ENCODE measurements at places on chromosomes 13 and 19.

- DNase-seq: no peak
These were observed 110.2 kb upstream of the SPATA13 start for GRCh38 chr13:24050292-24050711.

GRCh38 chr19:49328741-49329140 lies 3.8 kb upstream of the SLC6A16 start:
- no peak for DNase-seq

DNA sequence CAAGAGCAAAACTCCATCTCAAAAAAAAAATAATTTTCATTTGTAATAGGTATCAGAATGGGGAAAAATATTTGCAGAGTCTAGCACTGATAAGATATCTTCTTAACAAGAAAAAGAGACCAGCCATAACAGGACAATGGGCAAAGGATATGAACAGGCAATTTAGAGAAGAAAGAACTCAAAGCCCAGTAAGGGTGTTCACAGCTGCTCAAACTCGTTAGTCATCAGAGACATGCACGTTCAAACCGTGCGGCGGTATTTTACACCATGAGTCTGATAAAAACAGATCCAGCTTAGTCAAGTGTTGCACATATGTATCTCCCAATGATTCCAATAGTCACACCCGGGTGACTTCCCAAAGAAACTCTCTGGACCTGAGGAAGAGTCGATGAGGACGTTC lies 13.7 kb upstream of the NCCRP1 start:
- no peak for DNase-seq

GRCh38 chr13:97880311-97880675 lies 73.2 kb upstream of the IPO5 start:
- no peak for DNase-seq

DNA sequence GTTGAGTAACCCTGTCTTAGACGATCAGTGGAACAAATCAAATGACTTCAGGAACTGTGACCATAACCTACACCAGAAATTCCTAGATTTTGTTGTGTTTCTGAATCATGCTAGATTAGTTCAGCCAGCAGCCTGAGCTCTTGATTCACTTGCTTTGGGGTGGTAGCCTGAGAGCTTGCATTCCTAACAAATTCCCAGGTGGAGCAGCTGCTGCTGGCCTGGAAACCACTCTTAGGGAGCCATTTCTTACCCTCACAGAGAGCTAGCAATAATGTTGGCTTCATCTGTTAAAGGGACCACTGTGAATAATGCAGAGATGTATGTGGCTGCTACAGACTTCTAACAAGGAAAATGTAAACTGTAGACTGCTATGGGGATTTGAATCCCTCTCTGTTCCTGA lies 388.1 kb upstream of the PRR20A start:
- DNase-seq: no peak

DNA sequence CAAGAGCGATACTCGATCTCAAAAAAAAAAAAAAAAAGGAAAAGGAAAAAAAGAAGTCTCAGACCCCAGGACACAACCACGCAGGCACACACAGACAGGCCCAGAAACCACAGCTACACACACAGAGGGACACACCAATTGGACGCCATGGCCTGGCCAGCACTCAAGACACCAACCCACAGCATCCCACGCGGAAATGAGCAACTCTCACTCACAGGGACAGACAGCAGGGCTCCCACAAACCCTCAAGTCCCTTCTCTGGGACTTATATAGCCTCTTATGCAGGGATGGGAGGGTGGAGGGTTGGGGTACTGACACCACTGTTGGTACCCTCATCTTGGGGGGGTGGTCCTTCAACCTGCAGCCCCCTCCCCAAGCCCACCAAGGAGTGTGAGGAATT lies 5.9 kb downstream of the NOTCH3 start:
- DNase-seq: no peak

GRCh38 chr19:52343548-52343947 lies 7.5 kb downstream of the ZNF610 start:
- DNase-seq: no peak

DNA sequence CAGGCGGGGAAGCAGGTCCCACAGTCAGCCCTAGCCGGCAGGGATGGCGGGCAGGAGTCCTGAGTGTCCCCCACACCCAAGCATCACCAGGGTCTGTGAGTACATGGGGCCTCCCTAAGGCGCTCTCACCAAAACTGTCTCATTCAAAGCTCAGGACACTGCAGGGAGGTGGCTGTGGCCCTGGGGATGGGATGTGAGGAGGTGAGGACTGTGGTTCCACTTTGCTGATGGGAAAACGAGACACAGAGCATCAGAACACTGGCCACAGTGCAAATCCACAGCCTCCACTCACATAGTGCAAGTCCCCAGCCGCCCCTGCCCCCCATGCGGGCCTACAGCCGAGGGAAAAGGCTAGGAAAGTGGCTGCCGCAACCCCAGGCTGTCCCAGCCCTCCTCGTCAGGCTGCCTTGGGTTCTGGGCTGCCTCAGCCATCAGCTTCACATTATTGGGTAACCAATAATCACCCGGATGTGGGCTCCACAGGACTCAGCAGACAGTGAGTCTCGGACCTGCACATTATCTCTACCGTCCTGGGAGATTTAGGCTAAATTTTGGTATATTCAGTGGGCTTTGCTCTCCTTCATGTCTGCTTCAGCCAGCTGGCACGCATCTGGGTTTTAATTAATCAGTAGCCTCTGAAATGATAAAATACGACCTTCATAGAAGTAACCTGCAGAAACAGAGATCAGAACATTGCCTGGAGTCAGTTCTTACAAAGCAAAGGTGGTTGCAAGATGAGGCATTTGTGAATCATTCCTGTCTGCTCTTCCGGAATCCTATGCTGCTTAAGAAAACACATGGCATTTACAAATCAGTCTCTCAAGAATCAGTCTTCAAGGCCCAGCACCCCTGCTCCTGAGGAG lies 77.0 kb downstream of the SOX1 start:
- DNase-seq: no peak

DNA sequence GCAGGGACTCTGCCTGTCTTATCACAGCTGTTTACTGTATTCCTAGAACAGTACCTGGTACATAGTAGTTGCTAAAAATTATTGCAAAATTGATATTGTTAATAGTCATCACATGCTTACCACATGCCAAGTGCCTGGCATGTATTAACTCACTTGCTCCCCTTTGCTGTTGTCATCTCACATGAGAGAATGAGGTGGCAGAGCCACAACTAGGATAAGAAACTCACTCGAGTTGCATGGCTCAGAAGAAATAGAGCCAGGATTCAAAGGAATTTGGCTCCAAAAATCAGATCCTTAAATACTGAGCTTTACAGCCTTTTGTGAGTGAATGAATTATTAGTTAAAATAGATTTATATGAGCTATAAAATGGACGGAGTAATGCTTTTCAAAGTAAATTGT lies 42.6 kb downstream of the B3GLCT start:
- DNase-seq: no peak

GRCh38 chr13:44747179-44747578 lies 171.0 kb upstream of the TSC22D1 start:
- no peak for DNase-seq

DNA sequence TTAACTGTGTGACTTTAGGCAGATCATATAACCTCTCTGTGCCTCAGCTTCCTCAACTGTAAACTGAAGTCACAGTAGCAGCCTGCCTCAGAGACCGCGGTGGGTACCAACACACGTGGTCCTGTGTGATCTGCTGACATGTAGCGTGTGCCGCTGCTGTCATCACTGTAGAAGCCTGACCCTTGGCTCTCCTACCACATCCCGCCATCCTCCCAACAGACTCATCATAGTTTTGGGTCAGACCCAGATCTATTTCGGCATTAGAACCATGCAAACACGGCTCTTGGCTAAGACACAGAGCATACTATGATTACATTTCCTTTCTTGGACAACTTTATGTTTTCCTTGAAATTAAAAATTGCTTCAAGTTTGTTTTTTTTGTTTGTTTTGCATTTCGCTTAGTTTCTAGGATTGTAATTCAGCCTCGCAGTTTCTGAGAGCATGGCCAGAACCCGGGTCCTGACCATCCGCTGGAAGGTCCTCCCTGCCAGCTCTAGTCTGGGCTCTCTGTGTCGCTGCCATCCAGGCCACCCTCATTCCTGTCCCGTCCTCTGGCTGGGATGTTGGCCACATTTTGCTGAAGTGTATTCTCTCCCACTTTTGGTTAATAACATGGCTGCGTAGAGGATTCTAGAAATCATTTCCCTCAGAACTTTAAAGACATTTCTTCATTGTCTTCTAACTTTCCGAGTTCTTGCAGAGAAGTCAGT lies 53.0 kb downstream of the GGACT start:
- no peak for DNase-seq

GRCh38 chr19:47363758-47364531 lies 14.8 kb downstream of the DHX34 start:
- DNase-seq: no peak

DNA sequence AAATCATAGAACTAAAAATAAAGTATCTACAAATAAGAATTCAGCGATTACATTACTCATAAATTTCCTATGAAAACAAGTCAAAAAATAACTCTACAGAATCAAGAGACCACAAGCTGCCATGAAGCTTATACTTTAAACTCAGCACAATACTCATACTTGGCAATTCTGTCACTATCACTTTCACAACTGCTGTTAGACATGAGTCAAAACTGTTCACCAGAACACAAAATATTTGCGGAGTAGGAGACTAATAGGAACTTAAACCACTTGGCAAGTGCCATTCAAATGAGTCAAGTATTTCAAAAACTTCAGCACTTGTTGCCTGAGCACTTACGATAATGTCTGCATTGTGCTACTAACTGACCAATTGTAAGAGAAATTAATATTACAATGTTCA lies 387.8 kb upstream of the GPC6 start:
- DNase-seq: no peak

DNA sequence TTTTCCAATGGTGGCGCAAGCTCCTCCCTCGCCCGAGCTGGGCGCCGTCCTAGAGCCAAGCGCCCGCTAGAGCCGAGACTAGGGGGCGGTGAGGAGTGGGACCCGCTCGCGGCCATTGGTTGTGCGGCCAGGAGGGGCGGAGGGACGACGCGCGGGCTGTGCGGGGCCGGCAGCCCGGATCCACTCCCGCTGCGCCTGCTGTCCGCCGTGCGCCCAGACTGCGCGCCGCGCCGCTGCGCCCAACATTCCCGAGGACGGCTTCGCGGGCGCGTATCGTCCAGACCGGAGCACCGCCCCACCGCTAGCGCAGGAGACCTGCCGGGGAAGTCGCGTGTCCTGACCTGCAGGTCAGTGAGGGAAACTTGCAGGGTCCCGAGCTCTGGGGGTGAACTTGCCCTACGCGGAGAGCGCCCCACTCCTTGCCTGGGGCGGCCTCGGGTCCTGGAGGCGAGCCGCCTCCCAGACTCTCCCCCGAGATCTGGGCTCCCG lies at the start of gene SERTM1:
Gene SERTM1 (plus strand): TSS at position 183 of the 489 bp plus-strand sequence. CDS start 21,059 bp downstream, outside the sequence.
- no peak for DNase-seq

GRCh38 chr13:87680298-87680697 lies 9.1 kb downstream of the SLITRK5 start:
- DNase-seq: peak; percentile 25

DNA sequence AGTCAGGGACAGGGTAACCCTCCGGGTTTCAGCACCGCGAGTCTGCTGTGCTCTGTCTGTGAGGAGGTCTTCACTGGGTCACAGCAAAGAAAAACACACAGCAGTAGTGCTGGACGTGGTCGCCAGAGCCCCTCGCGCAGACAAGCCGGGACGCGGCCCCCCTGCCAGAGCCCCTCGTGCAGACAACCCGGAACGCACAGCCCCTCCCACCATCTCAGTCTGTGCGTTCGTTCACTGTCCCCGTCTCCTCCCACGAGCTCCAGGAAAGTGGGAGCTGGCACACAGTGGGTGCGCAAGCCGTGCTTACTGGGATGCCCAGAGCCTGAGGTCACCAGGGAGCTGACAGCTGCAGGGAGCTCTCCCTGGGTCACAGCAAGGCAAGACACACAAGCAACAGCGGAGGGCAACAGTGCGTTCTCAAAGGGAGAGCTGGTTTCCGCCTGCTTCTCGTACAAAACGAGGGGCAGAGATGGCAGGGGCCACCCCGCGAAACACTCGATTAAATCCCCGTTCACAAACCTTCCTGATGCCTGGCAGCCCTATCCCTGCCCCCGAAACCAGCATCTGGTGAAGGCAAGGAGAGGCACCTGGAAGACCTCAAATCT lies 3.2 kb upstream of the PLPP2 start:
- no peak for DNase-seq
